ENCODE measurements at places on chromosomes 4 and X. TPM values are rescaled to one million over a fixed set of nuclear protein-coding genes. Genes with fewer than 3 reads are reported as not detected.

- no peak for DNase-seq
Observed at GRCh38 chr4:153143527-153144348, 60.5 kb upstream of the TRIM2 start.

DNA sequence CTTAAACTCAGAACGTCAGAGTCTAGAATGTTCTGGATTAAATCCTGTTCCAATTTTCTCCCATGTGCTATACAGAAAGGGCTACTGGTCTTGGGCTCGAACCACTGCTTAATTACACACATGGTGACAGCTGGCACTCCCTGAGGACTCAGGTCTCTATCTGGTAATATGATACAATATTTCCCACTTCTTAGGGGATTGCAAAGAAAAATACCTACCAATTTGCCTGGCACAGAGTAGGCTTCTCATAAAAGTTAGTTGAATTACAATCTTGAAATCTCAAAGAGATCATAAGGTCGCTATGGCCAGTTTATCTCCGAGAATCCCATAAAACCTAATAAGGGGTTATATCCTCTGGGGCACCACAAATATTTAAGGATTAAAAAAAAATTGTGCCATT is 8.6 kb downstream of the GPM6B start:
- DNase-seq = no peak

Gene IL2RG
- 3.0 TPM for total RNA-seq

DNA sequence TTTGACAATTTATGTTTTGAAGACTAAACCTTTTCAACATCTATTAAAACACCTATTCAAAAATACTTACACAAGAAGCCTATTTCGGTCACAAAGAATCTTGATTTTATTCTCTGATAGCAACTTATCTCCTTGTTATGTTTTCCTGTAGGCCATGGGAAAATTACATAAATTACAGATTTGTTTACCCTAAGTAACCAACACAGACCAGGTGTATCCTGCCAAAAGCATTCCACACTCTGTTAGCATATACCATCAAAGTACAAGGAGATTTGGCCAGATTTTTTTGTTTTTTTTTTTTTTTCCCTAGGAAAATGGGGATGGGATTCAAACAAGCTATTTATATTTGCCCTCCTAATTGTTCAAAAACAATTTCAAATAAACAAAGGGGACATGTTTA is 497.9 kb upstream of the MAGEB18 start:
- no peak for DNase-seq

- DNase-seq = no peak
Observed at GRCh38 chrX:121581885-121582284, 534.5 kb downstream of the GLUD2 start.

Gene ZDHHC15
- 3.5 TPM for total RNA-seq

Measured in left ventricle myocardium superior (tissue), 1 donor.